GM23248 (cell line): ENCODE measurements at places on chromosomes 11 and 22. TPM values are rescaled to one million over a fixed set of nuclear protein-coding genes. Genes with fewer than 3 reads are reported as not detected.

OR4C5 gene
- total RNA-seq = not detected in 2 replicates

EIF4ENIF1 gene
- total RNA-seq = 6.2 and 13.5 TPM in 2 replicates

ZNF280B gene
- under 0.01 and 0.11 TPM in 2 replicates for total RNA-seq

DGCR6 gene
- 0.86 and 7.8 TPM in 2 replicates for total RNA-seq

EIF1AD gene
- total RNA-seq = 21.2 and 22.8 TPM in 2 replicates

APOL6 gene
- 20.4 and 20.8 TPM in 2 replicates for total RNA-seq

OVOL1 gene
- not detected in 2 replicates for total RNA-seq

AGBL2 gene
- 0.63 and 2.7 TPM in 2 replicates for total RNA-seq

GRCh38 chr11:61024938-61025820 lies 53.7 kb downstream of the CD6 start:
- DNase-seq = no peak

GRCh38 chr11:76408171-76408965 lies 27.2 kb downstream of the GVQW3 start:
- DNase-seq = no peak

- no peak for DNase-seq
Observed at GRCh38 chr11:78261367-78261766, 72.6 kb downstream of the USP35 start.

DNA sequence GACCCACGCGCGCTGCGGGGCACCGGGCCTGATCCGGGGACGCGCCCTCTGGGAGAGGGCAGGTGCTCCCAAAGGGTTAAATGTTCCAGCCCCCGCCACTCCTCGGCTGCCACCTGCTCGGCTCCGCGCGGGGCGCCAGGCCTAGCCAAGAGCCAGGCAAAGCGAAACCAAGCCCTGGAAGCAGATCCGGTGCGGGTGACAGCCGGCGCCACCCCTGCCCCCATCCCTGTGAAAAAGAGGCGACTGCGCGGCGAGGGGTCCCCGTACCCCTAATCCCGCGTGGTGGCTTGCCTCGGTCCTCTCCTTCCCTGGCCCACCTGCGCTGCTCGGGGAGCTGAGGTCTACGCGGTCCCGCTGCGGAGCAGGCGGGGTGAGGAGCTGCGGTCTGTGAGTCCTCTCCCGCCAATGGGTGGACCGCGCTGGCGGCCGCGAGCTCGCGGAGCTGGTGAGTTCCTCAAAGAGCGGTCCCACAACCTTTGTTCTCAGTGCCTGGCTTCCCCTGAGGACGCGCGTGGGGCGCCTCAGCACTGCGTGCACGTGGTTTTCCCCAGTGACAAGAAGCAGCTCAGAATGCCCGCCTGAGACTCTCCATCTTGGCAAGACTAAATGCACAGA lies at the start of gene ME3:
TSS of gene ME3 (minus strand) at position 610 of the 615 bp plus-strand sequence.
- DNase-seq = peak; percentile 74

GRCh38 chr11:69419662-69420395 lies 61.6 kb upstream of the LINC01488 start:
- DNase-seq = no peak

- DNase-seq = no peak
Observed at GRCh38 chr11:111225881-111226280, 19.6 kb upstream of the POU2AF2 start.

GRCh38 chr22:38981992-38982927 lies at the start of gene APOBEC3B:
Gene APOBEC3B, plus strand, starts transcription at chr22:38982347. Its CDS starts 107 bp downstream, at chr22:38982454.
- peak; percentile 93 for DNase-seq

DNA sequence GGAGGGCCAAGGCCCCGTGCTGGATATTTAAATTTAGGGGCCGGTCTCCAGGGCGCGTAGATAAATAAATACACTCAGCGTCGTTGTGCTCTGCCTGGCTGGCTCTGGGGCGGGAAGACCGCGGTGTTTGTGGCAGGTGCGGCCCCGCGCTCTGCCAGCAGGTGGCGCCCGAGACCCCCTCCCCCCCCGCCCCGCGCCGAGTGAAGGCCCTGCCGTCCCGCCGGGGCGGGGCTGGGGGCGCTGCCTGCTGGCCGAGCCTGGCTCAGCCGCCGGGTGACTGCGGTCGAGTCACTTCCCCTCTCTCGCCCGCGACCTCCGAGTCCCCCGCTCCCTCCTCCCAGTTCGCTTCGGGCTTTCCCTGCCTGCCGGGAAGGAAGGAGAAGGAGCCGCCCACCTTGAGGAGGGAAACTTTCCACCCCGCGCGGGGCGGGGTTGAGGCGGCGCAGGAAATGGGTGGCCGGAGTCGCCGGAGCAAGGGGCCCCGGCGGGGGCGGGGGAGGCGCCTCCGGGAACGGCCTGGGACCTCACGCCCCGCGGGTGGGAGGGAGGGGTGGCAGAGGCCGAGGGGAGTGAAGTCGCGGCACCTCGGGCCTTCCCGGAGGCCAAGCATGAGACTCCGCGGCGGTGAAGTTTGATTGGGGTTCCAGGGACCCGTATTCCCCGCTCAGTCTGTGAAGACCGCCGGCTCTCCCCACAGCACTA lies 1.6 kb upstream of the EHBP1L1 start:
- peak; percentile 97 for DNase-seq

DNA sequence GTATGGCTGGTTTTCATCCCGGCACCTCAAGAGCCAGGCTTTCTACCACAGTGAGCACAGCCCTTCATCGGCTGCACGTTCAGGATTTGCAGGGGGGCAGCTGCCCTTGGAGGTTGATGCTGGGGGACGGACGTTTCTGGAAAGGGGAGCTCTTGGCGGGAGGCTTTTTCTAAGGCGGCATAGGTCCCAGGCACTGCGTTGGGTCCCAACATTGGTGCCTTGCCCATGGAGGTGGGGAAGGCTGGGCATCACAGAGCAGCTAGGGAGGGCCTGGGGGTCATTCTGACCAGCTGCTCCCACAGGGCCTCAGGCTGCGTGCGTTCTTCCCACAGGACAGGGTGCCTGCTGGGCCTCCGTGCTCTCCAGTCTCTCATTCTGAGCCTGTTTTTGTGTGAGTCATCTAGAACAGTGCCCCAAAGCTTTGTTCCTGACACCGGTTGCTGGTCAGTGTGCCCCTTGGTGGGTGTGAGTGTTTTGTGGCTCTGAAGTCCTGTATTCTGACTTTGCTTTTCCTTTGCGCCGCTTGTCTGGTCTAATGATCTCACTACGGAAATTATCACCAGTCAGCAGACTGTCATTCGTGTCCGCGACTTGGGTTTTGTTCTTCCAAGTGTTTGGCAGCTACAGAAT lies 275.9 kb downstream of the TBC1D22A start:
- no peak for DNase-seq

DNA sequence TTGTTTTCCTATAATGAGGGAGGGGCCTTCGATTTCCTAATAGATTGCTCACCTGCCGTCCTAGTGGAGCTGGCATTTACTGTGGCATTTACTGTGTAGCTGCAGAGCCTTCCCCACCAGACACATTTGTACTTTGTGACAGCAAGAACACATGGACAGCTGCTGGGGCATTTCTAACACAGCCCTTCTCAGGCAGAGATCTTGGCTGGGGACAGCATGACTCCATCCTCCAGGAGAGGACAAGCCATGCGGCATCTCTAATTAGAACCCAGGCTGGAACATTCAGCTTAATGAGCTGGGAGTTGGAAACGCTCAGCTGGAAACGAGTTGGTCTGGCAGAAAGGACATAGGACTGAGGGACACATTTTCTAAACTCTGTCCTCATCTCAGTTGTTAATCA lies 887.5 kb downstream of the NTM start:
- DNase-seq = no peak

- DNase-seq = no peak
Observed at GRCh38 chr22:43301866-43302265, 41.3 kb downstream of the SCUBE1 start.

GRCh38 chr22:41998361-41999261 lies at the start of gene WBP2NL:
Gene WBP2NL, plus strand, starts transcription at chr22:41998788. Its CDS starts 31 bp downstream, at chr22:41998819.
- DNase-seq = peak; percentile 88

DNA sequence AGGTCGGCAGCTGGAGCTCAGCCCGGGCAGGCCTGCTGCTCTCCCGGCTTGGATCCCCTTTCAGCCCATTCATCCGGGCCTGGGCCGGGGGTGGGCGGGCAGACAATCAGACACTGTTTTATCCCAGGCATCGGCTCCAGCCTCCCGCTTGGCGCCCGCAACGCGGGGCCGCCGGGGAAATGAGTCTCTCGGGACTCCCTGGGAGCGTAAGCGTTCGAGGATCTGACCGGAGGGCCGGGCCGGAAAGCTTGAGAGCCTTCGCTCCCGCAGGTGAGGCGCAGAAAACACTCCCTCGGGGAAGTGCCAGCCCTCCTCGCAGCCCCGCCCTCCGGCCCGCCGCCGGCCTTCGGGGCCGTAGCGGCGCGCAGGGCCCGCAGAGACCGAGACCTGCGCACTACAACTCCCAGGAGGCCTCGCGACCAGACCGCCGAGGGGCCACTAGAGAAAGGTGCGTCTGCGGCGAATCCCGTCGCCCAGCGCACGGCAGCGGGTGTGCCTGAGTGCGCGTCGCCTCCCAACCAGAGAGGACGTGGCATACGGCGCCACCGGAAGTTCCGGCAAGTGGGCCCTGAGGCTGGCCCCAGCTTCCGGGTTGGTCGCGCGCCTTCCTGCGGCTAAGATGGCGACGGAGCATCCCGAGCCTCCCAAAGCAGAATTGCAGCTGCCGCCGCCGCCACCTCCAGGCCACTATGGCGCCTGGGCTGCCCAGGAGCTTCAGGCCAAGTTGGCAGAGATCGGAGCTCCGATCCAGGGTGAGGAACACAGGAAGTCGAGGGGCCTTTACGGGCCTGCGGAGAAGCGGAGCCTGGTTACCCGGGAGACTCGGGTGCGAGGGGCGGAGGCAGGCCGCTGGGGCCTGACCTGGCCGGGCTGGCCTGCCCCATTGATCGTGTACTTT lies at the start of gene SF3B2:
TSS of gene SF3B2 (plus strand) at position 599 of the 898 bp plus-strand sequence. CDS start at position 620, 21 bp downstream.
- peak; percentile 98 for DNase-seq

- no peak for DNase-seq
Observed at GRCh38 chr11:47571357-47571729, 5.9 kb downstream of the PTPMT1 start.
